ENCODE measurements at places on chromosomes 7 and 10. TPM values are rescaled to one million over a fixed set of nuclear protein-coding genes. Genes with fewer than 3 reads are reported as not detected.
A peak's percentile ranks its signal among the peaks of the same experiment; 100 is the strongest.

DNA sequence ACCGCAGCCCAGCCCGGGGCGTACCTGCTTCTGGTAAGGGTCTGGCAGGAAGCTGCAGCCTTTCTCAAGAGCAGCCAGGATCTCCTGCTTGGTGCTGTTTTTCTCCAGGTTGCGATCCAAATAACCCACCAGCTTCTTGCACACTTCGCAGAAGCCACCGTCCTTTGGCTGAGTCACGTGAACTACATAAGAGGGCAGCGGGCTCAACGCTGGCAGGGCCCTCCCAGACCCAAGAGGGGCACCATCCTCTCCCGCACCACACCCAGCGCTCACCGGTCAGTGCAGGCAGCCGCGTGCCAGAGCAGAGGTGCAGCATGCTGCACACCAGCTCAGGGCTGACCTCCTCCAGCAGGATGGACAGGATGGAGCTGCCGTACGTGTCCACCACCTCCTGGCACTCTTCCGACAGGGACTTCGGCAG lies 31.6 kb downstream of the PSAP start:
- DNase-seq: no peak

SPOCK2 gene
- total RNA-seq: 0.32 TPM

CYP26C1 gene
- 0.15 TPM for total RNA-seq

SFMBT2 gene
- total RNA-seq: 1.8 TPM

SPDYE8 gene
- total RNA-seq: not detected

DNA sequence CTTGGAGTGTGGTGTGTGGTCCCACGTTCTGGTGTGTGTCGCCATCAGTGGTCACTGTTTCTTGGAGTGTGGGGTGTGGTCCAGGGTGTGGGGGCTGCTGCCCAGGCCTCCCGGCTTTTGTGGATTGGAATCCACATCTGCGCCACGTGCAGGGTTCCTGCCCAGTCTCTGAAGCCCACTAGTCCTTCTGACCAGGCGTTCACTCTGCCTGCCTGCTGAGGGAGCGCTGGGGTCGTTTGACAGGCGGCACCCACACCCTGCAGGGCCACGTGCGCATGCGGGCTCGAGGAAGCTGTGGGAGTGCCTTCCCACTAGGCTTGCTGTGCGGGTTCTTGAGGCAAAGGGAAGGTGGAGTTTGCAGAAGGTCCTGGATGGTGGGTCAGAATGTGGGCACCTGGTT lies 51.4 kb downstream of the INPP5A start:
- DNase-seq: no peak

GRCh38 chr7:124031919-124032318 lies 948 bp downstream of the TMEM229A start:
- no peak for DNase-seq

GRCh38 chr7:22688084-22688483 lies 38.9 kb upstream of the IL6 start:
- DNase-seq: no peak

- no peak for DNase-seq
Observed at GRCh38 chr7:69833964-69834363, 235.7 kb downstream of the AUTS2 start.

OR2A5 gene
- total RNA-seq: not detected

DNA sequence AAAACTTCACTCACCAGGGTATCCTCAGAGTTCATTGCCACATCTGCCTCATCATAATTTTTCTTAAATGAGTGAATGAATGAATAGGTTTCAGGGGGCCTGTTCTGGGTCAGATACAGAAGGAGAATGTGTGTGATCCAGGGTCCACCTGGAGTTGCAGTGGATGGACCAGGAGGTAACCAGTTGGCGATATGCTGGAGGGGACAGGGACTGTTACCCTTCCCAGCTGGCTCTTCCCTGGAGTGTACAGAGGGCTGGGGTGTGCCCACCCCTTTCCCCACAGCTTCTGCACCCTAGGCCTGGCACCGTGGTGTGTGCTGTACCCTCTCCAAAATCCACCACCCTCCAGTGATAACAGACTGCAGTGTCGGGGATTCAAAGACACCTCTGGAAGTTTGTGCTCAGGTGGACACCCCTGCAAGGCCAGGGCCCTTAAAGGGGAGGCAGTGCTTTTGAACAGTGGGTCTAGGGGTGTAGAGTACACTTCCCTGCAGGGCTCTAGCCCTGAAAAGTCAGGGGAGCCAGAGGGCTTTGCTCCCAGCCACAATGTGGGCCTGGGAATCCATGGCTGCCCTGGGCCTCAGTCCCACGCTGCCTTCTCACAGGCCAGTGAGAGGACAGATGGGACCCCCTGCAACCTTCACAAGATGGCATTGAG lies 134.4 kb upstream of the UNC5B start:
- no peak for DNase-seq

GRCh38 chr7:155984609-155985405 lies 172.5 kb upstream of the SHH start:
- peak; percentile 58 for DNase-seq

DNA sequence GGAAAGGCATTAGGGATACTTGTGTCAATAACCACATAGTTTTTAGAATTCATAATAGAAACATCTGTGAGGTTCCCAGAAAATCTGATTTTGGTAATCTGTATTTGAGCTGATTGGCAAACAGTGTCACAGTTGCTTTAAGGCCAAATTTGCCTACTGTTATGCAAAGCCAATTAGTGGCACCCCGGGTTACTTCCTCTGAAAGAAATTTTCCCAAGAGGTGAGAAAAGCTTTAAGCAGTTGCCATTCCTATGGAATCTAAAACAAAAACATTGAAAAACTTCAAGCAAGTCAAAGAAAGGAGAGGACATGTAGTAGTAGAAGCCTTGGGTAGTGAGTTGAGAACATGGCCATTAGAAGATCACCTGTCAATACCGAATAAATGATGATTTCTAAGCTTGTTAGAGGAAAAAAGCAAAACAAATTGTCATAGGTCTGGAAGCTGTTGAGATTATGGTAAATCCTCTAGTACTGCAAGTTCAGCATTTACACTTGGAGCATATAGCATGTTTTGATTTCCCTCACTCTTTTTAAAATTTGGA lies 176.8 kb downstream of the TWIST1 start:
- no peak for DNase-seq

DNA sequence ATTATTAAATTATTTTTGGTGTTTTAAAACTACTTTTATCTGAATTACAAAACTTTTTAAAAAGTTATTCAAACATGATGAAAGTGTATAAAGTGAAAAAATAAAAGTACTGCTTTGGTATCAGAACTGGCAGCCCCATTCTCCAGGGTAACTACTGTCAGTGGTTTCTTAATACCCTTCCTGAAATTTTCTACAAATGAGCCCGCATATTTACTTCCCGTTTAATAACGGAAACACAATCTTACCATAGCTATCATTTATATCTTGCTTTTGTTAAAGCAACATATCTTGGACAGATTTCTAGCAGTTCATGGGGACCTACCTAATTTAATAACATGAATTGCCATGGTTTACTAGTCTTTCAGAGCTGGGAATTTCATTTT lies 249.9 kb downstream of the RNLS start:
- no peak for DNase-seq

- no peak for DNase-seq
Observed at GRCh38 chr10:26025523-26025922, 91.5 kb downstream of the MYO3A start.

DNA sequence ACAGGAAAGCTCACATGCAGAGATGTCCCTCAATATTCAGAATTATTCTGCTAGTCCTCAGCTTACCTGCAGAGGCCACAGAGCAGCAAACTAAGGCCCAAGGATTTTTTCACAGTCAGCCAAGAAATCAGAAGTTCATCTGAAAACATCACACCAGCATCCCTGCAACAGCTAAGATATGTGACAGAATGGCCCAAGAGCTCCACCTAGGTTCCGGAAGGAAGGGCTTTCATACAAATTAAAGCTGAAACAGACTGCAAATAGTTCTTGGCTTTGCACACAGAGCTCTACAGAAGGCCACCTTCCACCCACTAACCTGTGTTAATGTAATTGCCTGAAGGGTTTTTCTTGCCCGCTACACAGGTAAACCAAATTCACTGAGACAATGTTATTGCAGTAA lies 438.8 kb upstream of the C7orf33 start:
- DNase-seq: no peak

- DNase-seq: no peak
Observed at GRCh38 chr10:27537166-27537565, 33.1 kb downstream of the RAB18 start.

EXOC4 gene
- 67.7 TPM for total RNA-seq

- DNase-seq: no peak
Observed at GRCh38 chr7:137036768-137037167, 168.3 kb downstream of the CHRM2 start.

DLX5 gene
- total RNA-seq: 0.77 TPM

MCM10 gene
- 3.7 TPM for total RNA-seq

STEAP2 gene
- not detected for total RNA-seq

DNA sequence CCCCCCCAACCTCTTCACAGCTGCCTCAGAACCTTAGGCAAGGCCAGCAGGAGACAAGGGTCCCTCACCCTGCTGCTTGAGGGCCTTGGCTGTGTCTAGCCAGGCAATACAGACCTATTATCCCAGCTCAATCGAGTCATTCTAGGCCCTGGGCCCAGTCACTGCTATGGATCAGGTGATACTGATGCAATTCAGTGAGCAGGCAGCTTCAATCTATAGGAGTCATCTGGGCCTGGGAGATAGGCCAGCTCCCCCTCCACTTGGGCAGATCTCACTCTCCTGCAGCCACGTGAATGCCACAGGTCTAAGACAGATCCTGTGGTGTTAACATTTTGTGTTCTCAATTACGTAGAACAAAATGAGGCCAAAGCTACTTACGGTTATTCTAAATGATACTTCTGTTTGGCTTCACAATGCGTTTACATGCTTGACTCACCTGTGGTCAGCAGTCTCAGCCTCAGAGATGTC lies 68.0 kb upstream of the LRRC4 start:
- DNase-seq: no peak

MET gene
- total RNA-seq: 22.0 TPM

DNA sequence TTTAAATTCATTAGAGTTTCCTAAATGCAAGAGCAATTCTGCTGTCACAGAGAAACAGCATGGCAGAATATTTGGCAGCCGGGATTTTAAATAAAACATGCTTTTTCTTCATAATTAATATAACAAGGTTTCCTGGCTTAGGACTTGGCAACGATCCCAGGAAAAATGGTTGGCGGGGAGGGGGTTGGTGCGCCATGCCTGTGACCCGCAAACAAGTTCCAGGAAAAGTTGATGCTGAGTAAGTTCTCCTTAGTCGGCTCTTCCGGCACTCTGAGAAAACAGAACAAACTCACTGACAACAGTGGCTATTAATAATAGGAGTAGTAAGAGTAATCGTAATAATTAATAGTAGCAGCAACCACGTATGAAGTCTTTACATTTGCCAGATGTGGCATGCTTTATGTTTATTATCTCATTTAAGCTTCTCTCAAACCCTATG lies 4.6 kb downstream of the HABP2 start:
- DNase-seq: no peak

GRCh38 chr7:116441534-116441933 lies 58.0 kb upstream of the CAV2 start:
- DNase-seq: no peak

DNA sequence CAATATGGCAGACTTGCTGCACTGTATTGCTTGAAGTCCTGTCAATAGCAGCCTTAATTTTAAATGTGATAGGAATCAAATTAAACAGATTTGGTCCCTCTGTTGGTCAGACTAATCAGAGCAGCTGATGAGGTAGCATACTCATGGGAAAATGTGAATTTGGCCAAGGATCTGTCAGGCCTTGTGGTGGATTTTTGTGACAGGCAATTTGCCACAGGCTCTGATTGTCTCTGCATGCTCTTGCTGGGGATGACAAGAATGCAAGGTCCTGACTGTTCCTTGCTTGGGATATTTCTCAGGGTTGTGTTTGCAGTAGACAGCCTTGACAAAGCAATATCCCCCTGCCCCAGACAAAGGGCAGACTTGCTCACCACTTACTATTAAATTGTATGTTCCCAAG lies 41.5 kb upstream of the GARS1 start:
- DNase-seq: no peak

- DNase-seq: no peak
Observed at GRCh38 chr7:47576031-47576865, 5.7 kb downstream of the TNS3 start.

DNA sequence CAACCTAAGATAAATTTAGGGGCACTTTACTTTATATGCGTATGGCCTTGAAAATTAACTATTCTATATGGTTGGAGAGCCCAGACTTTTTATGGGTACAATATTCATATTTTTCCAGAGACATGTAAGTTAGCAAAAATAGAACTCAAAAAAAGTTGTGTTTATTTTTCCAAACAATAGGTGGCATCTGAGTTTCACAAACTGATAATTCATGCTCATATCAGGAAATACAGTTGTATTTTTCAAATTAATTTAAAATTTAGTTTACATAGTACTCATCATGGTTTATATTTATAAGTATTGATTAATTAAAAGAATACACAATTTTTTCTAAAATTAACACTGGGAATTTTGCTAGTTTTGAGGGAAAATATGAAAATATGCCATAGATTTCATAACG lies 34.6 kb downstream of the ANKRD7 start:
- DNase-seq: no peak

DNA sequence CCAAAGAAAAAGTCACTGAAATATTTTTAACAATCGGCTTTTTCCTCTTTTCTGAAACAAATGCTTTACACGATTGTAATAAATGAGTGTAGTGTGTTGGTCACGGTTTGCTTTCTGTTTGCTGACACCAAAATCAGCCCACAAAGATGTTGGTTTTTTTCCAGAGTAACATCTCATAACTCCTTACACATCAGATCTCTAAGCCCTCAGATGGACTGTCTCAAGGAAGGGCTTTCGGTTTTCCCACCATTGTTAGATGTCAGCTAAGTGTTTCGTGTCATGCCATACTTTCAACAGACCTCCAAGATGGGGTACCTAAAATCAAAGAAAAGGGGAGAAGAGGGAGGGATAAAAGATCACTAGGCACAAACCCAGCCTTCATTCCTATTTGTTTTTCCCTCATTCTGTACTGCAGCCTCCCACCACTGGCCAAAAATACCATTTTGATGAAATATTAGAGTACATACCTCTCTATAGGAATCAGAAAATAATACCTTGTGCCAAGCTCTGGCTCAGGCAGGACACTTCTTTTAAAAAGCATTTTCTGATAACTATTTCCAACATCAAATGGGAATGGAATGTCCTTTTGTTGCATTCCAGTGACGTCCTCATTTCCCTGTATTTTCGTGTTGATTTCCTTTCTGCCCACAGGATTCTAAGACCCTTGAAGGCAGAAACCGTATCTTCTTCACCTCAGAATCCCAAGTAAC lies 159.1 kb downstream of the DGKI start:
- no peak for DNase-seq

DNA sequence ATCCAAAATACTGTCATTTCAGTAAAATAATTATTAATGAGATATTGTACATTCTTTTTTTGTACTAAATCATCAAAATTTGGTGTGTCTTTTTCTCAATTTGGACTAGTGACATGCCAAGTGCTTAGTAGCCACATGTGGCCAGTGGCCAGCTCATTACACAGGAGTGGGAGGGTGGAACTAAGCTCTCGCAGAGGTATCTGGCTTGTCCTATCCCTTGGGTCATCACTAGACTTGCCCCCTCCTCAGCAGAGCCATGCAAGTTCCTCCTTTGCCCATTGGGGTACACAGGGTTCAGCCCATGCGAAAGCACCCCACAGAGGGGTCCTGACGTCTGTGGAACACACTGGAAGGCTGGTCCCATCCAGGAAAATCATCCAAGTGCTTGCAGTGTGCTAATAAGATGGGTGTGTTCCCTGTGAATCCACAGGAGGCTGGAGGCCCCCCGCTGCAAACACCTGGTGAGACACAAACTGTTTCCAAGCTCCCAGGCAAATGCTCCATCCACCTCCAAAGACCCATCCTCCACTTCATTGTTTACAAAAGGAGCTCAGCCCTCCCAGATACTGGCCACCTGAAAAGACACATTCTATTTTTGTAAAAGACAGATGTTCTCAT lies 1.3 kb downstream of the ARHGAP22 start:
- DNase-seq: no peak

- no peak for DNase-seq
Observed at GRCh38 chr10:65742906-65743305, 1182.9 kb upstream of the LRRTM3 start.
